ENCODE measurements at places on chromosomes 2 and 18.
A peak's percentile ranks its signal among the peaks of the same experiment; 100 is the strongest.

DNA sequence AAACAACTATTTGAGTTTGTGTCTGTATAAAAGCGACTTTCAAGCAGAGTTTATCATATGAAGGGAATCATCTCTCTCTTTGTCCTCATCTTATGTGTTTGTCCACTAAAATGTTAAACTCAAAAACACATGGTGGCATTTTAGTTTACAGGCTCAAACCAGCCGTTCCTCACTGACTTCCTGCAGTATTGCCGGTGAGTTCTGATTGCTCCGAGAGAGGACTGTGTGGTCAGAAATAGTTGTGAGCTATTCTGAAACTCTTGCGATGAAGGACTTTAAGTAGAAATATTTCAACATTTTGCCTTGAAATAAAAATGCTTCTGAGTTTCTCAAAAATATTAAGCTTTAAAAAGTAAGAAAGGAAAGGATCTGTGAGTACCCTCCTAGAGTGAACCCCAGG is 163.2 kb upstream of the CAVIN2 start:
- no peak for DNase-seq

DNA sequence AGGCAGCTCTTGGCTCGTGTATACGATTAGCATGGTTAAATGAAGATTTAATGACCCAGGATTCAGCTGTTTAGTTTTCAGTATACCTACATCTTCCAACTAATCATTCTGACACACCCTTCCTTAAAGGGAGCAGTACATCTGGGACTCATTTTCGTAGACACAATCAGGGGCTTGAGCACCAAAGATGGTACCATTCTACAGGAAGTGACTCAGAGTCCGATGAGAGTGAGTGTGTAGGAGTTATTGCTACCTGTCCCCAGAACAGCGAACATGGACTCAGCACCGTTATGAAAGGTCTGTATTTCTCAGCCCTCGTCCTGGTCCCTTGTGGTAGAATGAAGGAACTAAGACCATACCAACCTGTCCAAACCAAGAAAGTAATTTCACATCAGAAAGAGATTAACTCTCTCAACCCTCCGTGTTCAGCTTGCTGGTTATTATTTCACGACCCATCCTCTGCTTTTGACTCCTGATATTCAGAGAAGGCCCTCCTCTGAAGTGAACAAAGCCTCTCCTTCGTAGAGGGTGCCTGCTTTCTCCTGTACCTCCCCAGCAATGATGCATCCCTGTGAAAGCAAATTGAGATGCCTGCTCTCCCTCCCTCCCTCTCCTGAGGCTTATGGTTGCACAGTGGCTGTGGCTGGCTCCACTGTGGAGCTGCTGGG is 214.8 kb downstream of the MTX2 start:
- DNase-seq: no peak

DNA sequence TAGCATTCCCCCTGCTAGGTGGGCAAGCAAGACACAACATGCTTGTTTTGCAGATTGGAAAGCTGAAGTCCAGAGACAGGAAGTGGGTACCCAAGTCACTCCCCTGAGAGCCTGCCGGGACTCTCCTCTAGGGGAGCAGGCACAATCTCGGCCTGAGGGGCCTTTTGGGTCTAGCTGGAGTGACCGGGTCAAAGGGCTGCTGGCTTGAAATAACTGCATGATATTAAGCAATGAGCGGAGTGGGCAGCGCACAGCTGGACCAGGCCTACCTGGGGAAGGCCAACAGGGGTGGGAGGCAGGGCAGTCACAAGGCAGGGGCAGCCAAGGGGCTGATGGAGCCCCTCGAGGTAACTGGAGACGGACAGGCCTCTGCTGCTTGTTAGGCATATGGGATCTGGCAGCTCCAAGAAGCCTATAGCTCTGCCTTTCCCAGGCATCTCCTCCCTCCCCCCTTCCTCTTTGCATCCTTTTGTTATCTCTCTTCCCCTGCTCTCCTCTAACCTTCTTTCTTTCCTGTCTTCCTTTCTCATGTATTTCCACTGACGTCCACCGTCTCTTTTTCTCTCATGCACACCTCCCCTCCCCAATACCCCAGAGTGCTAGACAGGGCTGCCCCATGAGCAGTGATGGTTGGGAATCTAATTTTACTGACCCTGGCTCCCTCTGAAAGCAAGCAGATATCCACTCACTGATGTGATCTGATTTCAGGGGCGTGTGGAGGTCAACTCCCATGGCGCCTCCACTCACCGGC is 237.5 kb downstream of the LOXHD1 start:
- DNase-seq: no peak

DNA sequence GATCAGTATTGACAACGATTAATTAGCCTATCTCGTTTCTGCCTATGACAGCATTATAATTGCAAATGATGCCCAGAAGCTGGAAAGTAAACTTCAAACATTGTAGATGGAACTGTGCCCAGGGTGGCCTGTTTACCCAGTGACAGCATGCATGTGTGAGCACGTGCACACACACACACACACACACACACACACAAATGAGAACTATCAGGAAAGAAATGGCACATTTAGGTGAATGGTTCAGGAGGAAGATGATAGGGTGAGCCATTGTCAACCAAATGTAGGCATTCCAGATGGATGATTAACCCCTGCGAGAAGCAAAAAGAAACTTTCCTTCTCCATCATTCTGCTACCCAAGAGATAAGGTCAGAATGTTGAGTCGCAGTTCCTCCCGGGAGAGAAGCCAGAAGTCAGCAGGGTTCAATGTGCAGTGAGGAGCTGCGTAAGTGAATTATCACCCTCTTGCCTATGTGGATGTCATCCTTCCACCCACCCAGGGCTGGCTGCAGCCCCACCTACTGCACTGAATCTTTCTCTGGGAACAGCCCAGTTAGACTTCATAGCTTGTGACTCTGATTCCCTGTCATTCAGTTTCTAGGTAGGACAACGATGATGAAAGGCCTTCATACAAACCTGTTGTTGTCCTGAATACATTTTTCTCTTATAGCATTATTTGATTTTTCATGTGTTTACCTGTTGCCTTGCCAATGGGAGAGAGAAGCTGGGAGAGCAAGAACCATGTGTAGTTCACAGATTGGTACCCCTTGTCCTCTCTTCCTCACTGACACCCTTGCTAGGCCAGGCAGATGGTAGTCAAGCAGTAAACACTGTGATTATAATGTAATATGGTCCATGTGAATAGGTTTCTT is 3.5 kb upstream of the APOB start:
- DNase-seq: no peak

DNA sequence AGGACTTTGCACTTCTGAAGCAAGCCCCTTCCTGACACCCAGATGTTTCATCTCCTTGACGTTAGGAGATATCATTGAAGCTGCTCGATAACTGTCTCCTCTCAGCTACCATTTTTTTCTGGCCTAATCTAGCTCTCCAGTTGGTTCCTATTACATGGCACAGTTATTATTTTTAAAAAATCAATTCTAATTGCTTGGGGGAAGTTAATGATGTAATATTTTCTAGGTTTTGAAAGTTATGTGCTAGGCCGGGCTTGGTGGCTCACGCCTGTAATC is 22.5 kb upstream of the RAB31 start:
- no peak for DNase-seq

DNA sequence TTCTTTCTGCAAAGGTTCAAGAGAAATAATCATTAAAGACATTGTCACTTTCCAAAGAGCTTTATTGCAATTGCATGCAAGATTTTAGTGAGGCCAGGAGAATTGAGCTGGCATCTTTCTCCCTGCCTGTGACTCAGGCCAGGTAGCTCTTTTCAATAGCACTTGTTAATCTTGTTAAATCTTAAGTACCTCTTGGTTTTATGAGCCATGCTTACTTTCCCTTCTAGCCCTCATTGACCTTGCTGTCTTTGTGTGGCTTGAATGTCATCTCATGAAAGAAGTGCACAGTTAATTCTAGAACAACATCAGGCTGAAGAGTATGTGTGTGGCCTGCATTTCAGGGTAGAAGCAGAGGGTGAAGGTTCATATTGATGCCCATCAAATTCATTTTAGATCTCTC is 14.8 kb upstream of the LGALSL start:
- DNase-seq: no peak

- DNase-seq: peak; percentile 27
Observed at GRCh38 chr2:98518101-98518500, 73.4 kb downstream of the INPP4A start.

DNA sequence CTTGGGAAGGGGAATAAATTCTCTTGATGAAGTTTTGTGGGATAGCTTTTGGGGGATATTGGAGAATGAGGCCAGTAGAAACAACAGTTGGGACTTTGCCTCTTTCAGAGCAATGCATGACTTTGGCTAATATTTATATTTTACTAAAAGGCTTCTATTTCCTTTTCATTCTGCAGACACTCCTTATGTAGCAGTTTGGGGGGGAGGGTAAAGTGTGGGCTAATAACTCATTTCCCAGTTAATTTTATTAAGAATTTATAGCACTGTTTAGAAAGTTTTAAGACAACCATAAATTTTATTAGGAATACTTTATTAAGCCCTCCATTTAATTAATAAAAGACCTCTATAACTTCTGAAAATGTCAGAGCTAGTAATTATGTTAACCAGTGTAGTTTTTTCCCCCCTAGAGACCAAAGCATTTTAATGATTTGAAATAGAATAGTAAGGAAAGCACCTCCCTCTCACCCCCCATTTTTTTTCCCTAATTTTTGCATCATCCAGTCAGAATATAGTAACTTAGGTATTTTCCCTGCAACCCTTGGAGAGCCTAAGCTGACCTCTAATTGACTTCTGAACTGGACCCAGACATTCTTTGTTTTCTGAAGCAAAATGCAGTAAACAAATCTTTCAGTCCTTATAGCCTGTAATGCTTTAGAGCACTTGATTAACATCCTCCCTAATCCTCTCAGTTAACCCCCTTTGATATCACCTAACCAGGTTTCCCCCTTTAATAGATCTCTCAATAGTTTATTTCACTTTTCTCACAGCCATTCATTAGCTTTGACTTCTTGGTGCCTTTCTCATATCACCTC is 5.0 kb upstream of the MEIS1 start:
- DNase-seq: no peak

- DNase-seq: no peak
Observed at GRCh38 chr2:9268301-9269080, 61.9 kb downstream of the ASAP2 start.

DNA sequence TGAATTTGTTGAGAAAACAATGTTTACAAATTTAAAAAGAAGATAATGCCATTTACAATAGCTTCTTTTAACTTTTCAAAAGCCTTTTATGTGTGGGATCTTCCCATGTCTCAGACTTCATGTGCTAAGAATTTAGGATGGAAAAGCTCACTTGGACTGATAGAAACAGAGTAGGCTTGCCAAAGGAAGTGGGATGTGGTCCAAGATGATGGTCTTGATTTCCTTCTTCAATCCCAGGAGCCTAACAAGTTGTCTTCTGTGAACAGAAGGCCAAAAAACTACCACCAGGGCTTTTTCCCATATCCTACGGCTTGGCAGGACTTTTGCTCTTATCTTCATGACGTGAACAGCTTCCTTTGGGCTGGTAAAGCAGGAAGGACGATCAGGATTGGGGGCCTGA is 9.5 kb downstream of the CXCR4 start:
- no peak for DNase-seq

- no peak for DNase-seq
Observed at GRCh38 chr18:61528961-61529360, 195.7 kb downstream of the CDH20 start.

DNA sequence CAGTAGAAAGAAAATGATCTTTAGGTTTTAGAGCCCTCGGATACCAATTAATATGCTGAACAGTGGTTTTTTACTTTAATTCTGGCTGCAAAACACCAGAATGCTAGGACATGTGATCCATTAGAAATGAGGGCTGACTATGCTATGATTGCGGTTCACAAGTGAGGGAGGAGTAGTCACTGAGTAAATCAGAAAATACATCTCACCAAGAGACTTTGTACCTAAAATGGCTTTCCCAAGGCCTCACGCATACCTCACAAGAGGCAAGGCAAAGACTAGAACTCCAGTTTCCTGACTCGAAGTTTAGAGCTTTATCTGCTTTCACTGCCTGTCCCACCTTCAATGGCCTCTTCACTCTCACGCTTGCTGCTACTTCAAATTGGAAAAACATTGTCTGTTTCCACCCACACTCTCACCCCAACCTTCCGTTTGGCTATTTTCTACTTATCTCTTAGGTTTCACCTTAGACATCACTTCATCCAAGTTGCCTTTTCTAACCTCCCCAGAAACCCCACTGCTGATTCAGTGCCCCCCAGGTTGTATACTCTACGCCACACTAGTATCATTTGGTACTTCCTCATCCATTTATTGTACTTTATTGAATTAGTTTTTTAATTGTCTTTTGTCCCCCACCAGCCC is 5.1 kb upstream of the MBD2 start:
- DNase-seq: no peak

DNA sequence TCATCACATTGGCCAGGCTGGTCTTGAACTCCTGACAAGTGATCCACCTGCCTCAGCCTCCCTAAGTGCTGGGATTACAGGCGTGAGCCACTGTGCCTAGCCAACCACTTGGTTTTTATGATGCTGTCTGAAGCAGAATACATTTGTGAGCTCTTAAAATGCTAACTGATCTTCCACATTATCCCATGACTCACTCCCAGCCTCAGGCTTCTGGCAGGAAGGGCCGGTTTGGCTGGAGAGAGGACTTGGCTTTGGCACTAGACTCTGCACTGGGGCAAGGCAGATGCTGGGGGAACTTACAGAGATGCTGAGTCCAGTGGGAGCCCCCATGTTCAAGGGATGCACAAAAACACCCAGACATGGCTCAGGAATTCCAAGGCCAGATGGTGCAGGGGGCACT is 40.5 kb upstream of the SH3BP4 start:
- DNase-seq: no peak

DNA sequence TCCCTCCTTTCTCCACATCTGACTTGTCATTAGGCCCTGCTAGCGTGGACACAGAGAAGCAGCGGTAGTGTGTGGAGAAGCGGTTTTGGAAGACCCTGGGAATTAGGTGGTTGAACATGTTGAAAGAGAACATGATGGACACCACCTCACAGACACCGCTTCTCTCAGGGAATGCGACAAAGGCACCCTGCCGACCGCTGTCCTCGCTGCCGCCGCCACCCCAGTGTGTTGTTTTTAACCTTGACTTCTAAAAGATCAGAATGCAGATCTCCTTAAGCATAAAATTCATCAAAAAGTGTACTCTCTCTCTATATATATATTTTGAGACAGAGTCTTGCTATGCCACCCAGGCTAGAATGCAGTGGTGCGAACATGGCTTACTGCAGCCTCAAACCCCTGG is 33.2 kb downstream of the AQP4 start:
- no peak for DNase-seq

DNA sequence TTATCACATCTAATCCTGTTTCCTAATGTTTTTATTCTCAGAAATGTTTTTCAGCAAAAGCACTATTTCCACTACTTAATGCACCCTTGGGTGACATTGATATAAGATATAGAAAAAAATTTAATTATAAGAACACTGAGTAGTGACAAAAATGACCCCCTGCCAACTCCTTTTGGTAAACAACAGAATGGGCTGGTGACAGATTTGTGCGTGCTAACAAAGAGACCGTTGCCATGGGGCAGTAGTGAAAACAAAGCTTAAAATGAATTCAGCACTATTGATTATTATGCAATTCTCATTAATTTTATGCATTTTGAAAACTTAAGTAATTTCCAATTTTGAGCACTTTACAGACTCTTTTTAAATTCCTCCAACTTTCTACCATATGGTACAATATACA is 33.1 kb downstream of the RDH14 start:
- no peak for DNase-seq

Measured in activated CD8-positive, alpha-beta memory T cell treated with anti-CD3 and anti-CD28 coated beads for 48 hours (primary cell).